A673 (cell line): ENCODE measurements at places on chromosomes 7 and 10. TPM values are rescaled to one million over a fixed set of nuclear protein-coding genes. Genes with fewer than 3 reads are reported as not detected.

DNA sequence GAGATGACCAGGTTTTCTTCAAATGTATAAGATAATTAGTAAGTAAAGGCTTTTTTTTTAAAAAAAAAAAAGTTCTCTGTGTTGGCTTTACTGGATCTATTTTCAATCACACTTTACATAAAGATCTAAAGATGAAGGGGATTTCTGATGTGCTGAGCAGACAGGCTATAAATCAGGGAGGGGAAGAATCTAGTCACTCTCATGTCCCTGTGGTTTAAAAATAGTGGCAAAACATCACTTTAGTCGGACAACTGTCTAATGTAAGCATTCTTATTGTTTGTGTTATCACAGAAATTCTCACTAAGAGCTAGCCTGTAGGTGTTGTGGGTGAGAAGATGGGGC lies 132.7 kb downstream of the ICA1 start:
- H3K4me3 ChIP-seq = no peak overlapping the region
- no peaks in the 10 kb centered on the region for H3K27me3 ChIP-seq
- H3K27ac ChIP-seq = no peak overlapping the region

GRCh38 chr7:43044511-43044910 lies 67.9 kb upstream of the HECW1 start:
- no peaks in the 10 kb centered on the region for H3K27me3 ChIP-seq
- no peaks in the 10 kb centered on the region for H3K36me3 ChIP-seq
- no peak for DNase-seq
- H3K4me1 ChIP-seq = peaks cover 16% of the 10 kb centered on the region
- H3K4me3 ChIP-seq = no peak overlapping the region

DNA sequence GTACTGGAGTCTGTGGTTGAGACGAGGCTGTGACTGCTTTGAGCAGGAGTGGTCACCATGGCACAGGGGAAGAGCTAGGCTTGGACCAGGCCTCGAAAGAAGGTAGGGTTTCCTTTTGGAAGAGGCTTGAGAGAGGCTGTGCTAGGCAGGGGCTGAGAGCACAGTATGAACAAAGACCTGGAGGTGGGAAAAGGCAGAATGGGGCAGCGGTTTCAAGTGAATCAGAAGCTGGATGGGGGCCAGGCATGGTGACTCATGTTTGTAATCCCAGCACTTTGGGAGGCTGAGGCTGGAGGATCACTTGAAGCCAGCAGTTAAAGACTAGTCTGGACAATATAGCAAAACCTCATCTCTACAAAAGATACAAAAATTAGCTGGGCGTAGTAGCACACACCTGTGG lies 65.9 kb downstream of the CLIP2 start:
- peak overlapping the region; percentile 60 for H3K27ac ChIP-seq
- peak; percentile 86 for DNase-seq
- peaks cover 4% of the 10 kb centered on the region for H3K4me1 ChIP-seq
- no peaks in the 10 kb centered on the region for H3K27me3 ChIP-seq
- H3K4me3 ChIP-seq = no peak overlapping the region

GRCh38 chr10:124151466-124152095 lies 58.2 kb upstream of the CHST15 start:
- H3K4me3 ChIP-seq = no peak overlapping the region

GRCh38 chr10:124092860-124093773 lies at the start of gene CHST15:
Gene CHST15 (minus strand): TSS chr10:124093598. CDS start chr10:124046212, 47,386 bp downstream.
- peaks cover 6% of the 10 kb centered on the region for H3K4me1 ChIP-seq
- DNase-seq = peak; percentile 45
- peaks cover 69% of the 10 kb centered on the region for H3K27me3 ChIP-seq
- H3K4me3 ChIP-seq = peak within 1 kb of the TSS; percentile 46
- H3K27ac ChIP-seq = no peak within 1 kb of the TSS

GRCh38 chr7:302054-302992 lies 12.4 kb downstream of the FOXL3 start:
- no peak overlapping the region for H3K4me3 ChIP-seq
- no peaks in the 10 kb centered on the region for H3K27me3 ChIP-seq
- DNase-seq = no peak
- no peaks in the 10 kb centered on the region for H3K36me3 ChIP-seq

DNA sequence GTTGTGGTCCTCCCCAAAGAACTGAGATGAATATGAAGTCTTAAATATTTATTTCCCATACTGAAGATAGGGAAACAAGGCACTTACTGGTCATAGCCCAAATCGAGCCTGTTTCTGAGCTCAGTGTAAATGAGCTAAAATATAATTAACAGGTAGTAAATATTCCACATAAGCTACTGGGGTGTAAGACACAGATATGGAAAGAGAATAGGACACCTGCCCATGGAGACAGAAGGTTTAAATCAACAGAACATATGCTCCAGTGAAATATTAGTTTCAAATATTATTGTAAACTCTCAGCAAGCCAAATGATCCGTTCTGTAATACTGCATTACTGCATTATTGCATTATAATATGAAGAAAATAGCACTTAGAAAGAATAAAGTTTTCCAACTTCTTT lies 537.9 kb downstream of the ANKRD7 start:
- no peaks in the 10 kb centered on the region for H3K27me3 ChIP-seq
- no peak for DNase-seq
- no peaks in the 10 kb centered on the region for H3K4me1 ChIP-seq
- no peaks in the 10 kb centered on the region for H3K36me3 ChIP-seq

CTAGE8 gene
- total RNA-seq = 2.1 and 2.8 TPM in 2 replicates

GIMAP7 gene
- not detected in 2 replicates for total RNA-seq

FAM24A gene
- not detected in 2 replicates for total RNA-seq

ASAH2 gene
- total RNA-seq = 5.5 and 6.4 TPM in 2 replicates
